ENCODE measurements at places on chromosomes 12 and 14.

- DNase-seq = no peak
Measured at GRCh38 chr12:28814246-28814645, 334.8 kb upstream of the FAR2 start.

DNA sequence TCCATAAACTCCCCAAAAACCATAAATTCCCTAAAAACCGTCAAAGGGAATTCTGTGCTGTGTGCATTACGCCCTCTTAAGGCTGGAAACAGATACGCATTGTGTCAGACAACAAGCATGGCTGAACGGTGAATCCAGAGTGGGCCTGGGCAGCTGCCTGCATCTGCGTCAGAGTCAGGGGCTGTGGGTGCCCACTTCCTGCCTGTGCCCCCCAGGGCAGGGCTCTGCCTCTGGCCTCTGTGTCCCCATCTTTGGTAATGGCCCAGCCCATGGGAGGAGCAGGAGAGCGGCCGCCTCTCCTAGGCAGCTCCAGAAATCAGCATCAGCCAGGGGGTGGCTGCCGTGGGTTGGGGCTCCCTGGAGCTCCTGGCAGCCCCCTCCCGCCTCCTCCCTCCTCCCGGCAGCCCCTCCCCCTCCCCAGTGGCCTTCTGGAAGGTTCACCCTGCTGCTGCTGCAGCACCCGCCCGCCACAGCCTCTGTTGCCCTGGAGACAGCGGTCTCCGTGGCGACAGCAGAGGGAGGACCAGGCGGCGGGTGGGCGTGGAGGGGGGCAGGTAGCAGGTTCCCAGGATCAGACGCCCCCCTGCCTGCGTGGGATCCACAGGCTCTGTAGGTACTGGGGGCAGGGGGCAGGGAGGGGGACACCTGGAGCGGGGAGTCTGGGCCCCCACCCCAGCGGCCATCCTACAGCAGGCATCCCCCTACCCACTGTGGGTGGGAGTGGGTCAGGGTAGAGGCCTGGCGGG, 5.9 kb downstream of the MMP17 start:
- no peak for DNase-seq

- no peak for DNase-seq
Measured at GRCh38 chr12:51188359-51189051, 15.6 kb upstream of the TFCP2 start.

- DNase-seq = no peak
Measured at GRCh38 chr14:72844524-72844923, 49.4 kb downstream of the DPF3 start.

GRCh38 chr12:83476695-83477690, 790.3 kb downstream of the TMTC2 start:
- no peak for DNase-seq

DNA sequence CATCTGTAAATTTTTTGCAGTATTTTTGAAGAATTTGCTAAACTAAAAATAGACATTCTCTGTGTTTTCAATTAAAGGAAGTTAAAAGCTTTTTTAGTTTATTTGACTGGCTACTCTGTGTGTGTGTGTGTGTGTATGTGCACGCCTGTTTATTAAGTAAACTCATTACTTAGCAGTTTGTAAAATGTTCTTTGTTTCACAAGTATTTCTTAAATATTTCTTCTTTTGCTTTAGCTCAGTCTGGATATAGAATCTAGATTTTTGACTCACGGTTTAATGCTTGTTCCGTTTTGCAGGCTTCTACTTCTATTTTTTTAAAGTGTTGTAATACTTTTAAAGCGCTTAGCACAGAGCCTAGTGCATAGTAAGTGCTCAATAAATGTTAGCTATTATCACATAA, 46.5 kb upstream of the KCNMB4 start:
- no peak for DNase-seq

Measured in brain pericyte (primary cell).